ENCODE measurements at places on chromosomes 6 and 20.

GRCh38 chr20:21175433-21175832 is 49.6 kb downstream of the KIZ start:
- DNase-seq: no peak

DNA sequence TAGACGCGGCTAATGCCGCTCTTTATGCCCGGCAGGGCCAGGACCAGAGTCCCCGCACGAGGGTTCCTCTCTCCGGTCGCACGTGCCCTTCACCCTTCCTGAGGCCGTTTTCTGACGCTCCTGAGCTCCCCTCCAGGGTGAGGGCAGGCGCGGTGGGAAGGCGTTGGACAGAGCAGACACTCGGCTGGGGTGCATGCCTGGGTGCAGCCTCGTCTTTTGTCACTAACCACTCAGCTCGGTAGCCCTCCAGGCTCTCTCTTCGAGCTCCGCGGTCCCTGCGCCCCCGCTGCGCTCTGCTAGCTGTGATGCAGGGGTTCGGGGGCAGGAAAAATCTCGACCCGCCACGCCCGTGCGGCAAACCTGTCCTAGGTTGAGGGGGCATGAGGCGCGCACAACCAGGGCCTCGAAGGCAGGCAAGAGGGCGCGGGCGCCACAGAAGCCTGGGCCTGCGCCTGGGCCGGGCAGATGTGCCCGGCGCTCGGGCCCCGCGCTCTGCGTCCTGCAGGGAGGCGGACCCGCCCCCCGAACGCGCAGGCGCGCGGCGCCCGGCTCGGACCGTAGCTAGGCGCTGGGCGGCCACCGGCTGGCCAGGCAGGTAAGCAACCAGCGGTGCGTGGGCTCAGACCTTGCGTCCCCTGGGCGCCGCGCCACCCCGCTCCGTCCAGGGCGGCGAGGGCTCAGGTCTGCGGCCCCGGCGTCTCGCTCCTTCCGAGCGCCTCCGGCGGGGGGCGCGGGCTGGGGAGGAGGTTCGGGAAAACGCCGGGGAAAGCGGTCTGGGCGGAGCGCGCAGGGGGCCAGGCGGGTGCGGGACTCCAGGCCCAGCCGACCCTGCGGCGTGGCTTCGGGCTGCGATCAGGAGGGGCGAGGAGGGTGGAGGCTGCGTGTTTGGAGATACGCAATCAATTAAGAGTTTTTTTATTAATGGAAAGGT is at the start of gene L3MBTL1:
Gene L3MBTL1 (plus strand): TSS at position 548 of the 931 bp plus-strand sequence. CDS start 5,807 bp downstream, outside the sequence.
- DNase-seq: peak; percentile 56

GRCh38 chr6:37459981-37460800 is 27.2 kb downstream of the CMTR1 start:
- no peak for DNase-seq

DNA sequence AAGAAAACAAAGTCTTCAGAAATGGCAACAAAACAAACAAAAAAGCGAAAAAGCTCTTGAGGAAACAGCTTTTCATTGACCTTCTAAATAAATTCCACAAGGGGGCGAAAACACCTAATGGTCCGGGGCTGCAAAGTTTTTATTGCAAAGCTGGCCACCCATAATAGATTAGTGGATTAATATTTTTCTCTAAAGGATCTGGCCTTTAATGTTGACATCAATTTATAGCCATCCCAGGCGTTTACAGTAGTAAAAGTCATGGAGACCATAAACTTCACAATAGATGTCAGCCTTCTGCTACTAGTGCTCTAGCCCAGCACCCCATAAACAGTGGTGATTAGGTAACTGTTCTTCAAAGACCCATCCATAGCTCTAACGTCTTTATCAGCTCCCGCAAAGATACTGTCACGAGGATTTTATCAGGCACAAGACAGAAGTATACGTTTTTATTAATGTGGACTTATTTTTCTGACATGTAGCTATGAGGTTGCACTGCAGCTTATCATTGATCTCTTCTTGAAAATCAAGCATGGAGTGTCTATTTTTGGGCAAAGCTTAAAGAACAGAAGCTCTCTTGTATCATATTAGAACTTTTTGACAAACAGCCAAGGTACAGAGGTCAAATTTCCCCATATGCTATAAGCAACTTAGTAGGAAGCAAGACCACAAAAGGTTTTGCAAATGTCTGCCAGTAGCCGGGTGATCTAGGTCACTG is 4.7 kb downstream of the CITED2 start:
- DNase-seq: no peak

- DNase-seq: no peak
These were observed 206.1 kb upstream of the PRDM1 start for GRCh38 chr6:105880030-105880492.

DNA sequence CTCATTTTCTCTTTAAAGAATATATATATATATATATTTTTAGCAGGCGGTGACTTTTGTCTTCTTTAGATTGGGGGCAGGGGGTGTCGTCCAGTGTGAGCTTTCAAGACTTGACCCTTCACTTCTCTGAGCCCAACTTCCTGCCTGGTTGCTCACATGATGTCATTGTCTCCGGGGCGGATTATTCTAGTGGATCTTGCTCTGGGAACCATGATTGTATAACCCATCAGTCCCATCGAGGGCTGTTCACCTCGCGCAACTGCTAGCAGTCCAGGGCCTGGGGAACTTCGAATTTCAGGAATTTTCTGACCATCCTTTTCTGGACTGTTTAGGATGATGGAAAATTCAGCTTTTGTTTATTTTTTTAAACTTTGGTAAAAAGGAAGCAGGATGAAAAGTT is 1.0 kb downstream of the IGF2R start:
- no peak for DNase-seq

DNA sequence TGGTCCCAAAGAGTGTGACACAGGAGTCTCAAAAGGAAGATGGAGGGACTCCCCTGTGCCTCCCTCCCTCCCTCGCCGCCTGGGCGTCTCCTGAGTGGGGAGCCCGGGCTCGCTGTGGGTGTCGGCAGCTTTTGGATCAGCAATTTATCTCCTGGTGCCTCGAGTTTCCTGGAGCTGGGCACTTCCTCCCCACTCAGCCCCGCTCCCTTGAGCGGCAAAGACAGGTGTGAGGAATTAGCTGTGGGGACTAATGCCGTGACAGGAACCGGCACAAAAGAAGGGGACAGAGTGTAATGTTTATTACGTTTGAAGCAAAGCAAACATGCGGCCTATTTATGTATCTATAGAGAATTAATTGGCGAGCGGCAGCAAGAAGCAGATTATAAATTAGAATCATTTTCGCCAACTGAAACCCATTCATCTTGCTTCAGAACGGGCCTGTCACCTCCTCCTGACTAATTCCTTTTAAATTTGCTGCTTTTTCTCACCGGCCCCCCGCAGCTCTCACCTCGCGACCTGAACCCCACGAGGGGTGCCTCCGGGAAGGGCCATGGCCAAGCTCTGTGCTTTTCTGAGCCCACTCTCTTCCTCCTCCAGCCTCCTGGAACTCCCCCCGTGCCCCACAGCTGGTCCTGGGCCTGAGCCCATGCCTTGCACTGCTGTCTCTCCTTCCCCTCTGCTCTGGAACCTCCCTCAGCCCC is 8.8 kb upstream of the CDH22 start:
- DNase-seq: peak; percentile 57

- no peak for DNase-seq
These were observed 988 bp downstream of the UBE2V1 start for GRCh38 chr20:50111829-50112495.

GRCh38 chr20:3238616-3239025 is 369 bp downstream of the SLC4A11 start:
- DNase-seq: no peak

DNA sequence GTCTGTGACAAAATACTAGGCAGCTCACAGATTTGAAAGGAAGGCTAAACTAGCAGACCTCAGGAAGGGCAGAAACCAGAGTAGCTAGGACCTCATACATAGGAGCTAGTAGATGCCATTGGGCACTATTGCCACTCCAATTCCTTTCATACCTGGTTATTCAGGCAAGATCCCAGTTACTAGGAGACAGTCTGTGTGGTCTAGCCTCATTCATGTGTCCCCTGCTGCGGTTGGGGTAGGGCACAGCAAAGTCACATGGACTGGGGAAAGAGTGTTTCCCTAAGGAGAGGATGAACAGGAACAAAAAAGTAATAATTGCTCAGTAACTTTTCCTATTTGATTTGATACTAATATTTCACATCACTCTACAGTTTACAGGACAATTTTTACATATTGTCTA is 204.6 kb upstream of the HEY2 start:
- no peak for DNase-seq

GRCh38 chr20:14453259-14453658 is 115.8 kb upstream of the FLRT3 start:
- no peak for DNase-seq

GRCh38 chr6:141641406-141641805 is 491.3 kb upstream of the GJE1 start:
- no peak for DNase-seq

- DNase-seq: no peak
These were observed 95.3 kb upstream of the KCNG1 start for GRCh38 chr20:51118216-51118615.

DNA sequence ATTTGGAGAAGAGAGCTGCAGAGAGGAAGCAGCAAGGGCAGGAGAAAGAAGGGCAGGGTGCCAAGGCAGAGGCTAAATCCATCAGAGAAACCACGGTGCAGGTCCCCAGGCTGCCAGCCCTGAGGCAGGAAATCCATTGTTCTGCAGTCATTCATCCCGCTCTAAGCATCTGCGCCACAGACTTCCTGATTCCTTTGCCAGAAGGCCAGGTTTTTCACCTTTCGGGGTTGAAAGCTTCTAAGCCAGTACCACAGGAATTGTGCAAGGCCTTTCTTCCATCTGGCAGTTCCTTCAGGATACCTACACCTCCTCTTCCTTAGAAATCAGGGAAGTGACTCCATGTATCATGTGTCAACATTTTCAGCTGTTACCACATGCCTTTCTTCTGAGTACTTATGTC is 45.6 kb downstream of the ADGRF5 start:
- no peak for DNase-seq

DNA sequence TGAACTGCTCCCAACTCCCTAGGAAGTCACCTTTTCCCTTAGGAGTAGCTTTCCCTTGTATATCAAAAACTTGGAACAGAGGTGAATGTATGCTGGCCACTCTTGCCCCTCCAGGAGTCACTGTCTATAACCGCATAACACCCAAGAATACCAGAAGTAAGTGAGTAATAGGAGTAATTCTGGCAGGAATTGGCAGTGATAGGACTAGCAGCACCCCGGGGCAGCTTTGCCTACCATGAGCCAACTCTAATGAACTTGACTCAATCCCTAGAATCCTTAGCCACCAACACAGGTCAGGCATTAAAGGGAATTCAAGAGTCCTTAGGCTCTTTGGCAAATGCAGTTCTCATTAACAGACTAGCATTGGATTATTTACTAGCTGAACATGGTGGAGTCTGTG is 28.8 kb upstream of the CD164 start:
- DNase-seq: no peak

DNA sequence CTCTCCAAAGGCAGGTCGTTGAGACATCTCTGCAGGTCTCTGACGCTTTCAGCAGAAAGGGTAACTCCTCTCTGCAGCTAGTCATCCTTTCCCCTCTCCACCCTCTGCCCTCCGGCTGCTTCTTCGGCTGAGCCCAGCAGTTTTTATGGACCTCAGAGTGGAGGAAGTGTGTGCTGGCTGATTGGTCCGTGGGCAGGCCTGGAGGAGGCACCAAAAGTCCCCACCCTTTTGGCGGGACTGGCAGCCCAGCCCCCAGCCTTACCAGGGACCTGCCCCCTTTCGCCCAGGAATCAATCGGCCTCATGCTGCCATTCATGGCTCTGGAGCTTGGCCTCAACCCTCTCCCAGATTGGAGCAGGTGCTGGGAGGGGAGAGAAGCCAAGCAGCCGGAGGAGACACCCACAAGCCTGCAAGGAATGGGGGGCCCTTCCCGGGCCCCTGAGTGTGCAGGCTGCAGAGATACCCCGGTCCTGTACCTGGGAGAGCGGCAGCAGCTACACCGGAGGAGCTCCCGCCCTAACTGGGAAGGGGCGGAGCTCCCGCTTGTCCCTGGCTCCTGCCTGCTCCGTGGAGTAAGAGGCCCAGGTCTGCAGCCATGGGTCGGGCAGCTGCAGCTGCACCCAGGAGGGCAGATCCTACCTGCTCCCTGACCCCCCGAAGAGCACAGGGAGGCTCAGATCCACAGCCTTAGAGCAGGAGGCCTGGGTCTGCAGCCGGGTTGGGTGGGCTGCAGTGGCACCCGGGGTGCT is 170.3 kb upstream of the SOX4 start:
- no peak for DNase-seq

DNA sequence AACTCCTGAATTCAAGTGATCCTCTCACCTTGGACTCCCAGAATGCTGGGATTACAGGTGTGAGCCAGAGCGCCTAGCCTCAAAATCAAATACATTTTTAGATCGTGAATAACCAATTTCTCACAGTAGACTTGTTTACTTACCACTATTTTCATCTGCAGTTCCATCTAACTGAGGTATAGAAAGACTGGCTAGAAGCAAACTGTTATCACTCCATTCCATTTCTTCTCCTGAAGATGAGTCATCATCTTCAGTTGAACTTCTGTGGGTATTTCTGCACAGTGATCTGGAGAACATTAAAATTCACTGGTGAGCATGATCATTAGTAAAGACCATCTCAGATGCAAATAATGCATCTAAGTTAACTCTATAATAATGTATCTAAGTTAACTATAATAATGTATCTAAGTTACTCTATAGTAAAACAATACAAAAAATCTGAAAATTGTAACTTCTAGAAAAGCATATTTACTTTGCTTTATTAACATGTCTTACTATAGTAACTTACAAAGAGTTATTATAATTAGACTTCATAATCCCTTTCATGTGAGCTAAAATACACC is 105.4 kb downstream of the REV3L start:
- DNase-seq: no peak

DNA sequence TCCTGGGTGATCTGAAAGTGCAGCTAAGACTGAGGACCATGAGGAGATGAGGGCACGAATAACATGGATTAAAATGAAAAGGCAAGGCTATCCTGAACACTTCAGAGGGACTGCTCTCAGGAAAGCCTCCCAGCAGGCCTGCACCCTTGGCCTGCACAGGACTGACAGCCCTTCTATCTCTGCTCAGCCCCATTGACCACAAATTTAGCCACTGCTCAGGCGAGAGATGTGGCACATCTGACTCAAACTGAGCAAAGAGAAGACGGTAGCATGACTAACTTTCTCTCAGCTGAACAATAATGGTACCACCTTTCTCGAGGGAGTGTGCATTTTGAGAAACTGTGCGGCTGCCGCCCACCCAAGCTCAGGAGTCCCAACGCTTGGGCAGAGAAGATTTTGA is 257.5 kb downstream of the ADGB start:
- DNase-seq: no peak

GRCh38 chr6:166712286-166713228 is 85.5 kb upstream of the RPS6KA2 start:
- no peak for DNase-seq
